Fibroblast of upper back skin (primary cell): ENCODE measurements at places on chromosomes 1 and 21.

GRCh38 chr1:184199438-184200085, 148.0 kb downstream of the TSEN15 start:
- DNase-seq, result peak; percentile 56

GRCh38 chr1:68291688-68292384, 59.5 kb upstream of the WLS start:
- DNase-seq, result peak; percentile 29

DNA sequence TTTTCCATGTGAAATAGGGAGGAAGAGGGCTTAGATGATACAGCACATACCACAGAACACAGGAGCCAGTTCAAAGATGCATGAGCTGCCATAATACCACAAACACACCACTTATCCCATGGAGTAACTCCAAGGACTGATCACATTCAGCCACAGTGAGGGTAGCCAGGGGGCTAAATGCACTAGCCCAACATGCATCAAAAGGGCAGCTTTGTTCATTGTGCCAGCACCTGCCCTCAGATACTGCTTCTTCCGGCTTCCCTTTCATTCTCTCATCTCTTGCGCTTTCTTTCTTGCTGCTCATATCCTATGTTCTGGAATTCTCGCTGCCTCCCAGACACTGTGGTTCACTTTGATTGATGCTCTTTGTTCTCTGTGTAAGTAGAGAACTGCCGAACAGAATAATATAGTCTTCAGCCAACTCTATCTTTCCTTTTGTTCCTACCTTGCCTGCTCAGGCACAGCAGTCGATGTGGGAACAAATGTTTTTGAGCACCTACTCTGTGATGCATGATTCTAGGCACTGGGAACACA, 50.0 kb upstream of the SYT6 start:
- DNase-seq, result no peak

GRCh38 chr1:30507401-30508174, 215.8 kb downstream of the MATN1 start:
- DNase-seq, result no peak

DNA sequence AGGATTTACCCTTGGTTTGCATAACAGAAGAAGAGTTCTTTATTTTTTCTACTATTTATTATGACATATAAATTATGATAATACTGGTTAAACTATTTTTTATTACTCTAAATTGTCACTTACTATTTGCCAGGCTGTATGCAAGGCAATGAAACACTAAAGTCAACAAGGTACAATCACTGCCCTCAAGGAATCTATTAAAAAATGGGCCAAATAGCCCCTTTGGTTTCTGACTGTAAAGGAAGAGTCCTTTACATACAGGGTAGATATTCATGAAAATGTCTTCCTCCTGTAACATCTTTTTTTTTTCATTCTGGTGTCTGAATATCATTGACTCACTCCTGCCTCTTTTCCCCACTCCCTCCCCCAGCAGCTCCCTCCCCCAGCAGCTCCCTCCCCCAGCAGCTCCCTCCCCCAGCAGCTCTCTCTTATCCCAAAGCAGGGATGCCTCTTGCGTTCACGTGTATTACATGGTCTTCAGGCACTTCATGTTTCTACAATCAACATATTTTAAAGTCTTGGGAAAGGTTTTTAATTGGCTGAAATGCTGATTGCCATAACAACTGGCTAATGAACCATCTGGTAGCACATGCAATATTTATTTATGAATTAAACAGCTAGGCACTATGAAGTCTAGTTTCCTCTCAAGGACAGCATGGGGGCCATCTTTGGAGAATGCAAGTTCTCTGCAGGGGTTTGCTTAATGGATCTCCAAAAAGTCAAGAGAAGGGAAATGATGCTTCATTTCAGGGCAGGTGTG, 400.4 kb upstream of the PLXNA2 start:
- no peak for DNase-seq

DNA sequence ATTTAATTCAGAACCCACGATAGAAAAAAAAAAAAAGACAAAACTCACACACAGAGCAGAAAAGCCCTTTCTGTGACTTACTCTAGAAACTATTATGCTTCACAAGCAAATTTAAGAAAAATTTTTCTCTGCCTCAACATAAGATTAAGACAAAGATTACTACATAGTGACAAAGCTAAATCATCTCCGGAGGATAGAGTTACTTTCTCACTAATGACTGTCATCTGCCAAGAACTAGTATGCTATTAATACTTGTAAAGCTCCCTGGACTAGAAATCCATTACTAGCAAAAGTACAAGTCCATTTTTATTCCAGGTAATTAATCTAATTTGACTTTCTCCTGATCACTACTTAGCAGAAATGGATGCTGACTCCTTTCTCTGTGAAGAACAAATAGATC, 25.9 kb downstream of the GREM2 start:
- DNase-seq, result peak; percentile 12

DNA sequence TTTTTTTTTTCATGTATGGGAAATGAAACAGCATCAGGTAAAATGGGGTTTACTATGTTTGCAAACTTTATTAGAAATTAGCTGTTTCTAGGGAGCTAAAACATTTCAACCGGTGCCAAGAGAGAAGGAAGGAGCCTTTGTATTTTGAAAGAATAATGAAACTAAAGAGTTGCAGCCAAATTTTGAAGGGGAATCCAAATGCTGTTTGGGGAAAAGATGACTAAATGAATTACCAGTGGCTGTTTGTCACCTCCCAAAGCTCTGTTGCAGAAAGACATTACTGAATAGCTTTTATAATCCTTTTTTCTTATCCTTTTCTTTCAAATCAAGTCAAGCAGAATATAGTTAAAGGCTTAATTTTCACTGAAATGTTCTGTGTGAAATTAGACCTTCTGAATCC, 591.3 kb upstream of the ADGRL2 start:
- no peak for DNase-seq

GRCh38 chr21:16198546-16198945, 468.8 kb downstream of the USP25 start:
- DNase-seq, result no peak
